Hindlimb muscle (tissue), 1 donor: ENCODE measurements at places on chromosomes 7 and 10. TPM values are rescaled to one million over a fixed set of nuclear protein-coding genes. Genes with fewer than 3 reads are reported as not detected.

The POU6F2 gene
- polyA plus RNA-seq, result 0.18 TPM

The THSD7A gene
- polyA plus RNA-seq, result 3.8 TPM

The MBL2 gene
- not detected for polyA plus RNA-seq

The C10orf53 gene
- not detected for polyA plus RNA-seq

The HABP2 gene
- 0.10 TPM for polyA plus RNA-seq

The C10orf143 gene
- polyA plus RNA-seq, result 3.1 TPM

The ANKRD2 gene
- 24.2 TPM for polyA plus RNA-seq

The SLC26A3 gene
- not detected for polyA plus RNA-seq

The ITGA8 gene
- polyA plus RNA-seq, result 6.6 TPM

The PNLIPRP1 gene
- not detected for polyA plus RNA-seq

The ZMIZ1 gene
- polyA plus RNA-seq, result 44.4 TPM

The PLPP4 gene
- polyA plus RNA-seq, result 0.23 TPM

The PIP gene
- polyA plus RNA-seq, result not detected

- no peak for DNase-seq
Measured at GRCh38 chr7:54729107-54729506, 29.9 kb downstream of the SEC61G start.

DNA sequence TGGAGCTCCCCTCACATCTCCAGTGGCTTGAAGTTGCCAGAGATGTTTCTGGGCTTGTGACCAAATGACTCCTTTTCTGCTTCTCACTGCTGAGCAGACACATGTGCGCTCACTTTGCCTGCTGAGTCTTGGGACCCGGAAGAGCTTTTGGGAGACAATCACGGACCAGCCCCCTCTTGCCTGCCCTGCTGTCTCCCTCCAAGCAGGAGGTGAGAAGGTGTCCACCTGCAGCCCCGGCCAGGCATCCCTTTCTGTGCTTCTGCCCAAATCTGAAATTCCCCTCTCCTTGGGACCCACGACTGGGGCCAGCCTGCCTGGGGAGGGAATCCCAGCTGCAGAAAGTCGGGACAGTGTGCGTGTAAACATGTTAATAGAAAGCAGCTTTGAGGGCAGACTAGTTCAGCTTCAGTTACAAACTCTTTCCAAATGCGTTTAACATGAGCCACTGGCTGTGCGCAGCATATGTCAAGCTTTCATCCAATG, 31.7 kb downstream of the HTRA1 start:
- DNase-seq, result peak; percentile 92

GRCh38 chr7:73443548-73444255, 10.1 kb downstream of the FZD9 start:
- no peak for DNase-seq

DNA sequence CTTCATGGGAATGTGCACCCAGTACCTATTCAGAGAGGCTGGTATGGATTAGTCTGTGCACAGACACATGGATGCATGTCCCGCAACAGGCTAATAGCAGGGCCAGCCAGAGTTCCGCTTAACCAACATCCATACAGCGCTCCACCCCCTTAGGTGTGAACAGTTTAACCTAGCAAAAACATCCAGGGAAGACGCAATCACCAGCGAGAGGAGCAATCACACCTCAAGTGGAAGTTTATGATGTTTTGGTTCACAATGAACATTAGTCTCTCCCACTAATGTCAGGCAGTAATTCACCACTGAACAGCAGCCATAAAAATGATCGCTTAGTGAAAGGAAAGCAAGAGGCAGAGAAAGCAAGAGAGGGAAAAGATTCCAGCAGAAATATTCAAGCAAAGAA, 91.1 kb downstream of the PLXNA4 start:
- DNase-seq, result no peak

- DNase-seq, result no peak
Measured at GRCh38 chr7:151579644-151580043, 59.9 kb upstream of the RHEB start.

DNA sequence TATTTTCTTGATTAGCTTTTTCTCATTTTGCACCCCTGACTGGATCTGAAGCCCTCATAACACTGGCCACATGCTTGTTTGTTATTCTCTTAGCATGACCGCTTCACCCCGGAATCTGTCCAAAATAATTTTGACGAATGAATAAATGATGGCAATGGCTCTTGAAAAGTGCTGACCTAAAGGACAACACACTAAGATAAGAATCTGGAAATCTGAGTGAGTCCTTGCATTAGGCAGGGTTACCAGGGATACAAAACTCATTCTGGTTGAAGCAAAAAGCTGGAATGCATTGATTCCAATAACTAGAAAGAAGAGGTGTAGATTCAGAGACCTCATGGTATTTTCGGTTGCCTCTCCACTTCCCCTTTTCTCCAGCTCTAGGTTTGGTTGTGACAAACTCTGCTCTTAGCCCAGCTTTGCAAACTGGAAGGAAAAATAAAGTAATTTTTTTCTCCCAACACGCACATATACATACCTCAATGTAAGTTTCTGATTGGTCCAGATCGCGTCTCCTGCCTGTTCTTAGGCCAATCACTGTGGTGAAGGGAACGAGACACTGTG, 157.4 kb downstream of the SKIDA1 start:
- no peak for DNase-seq

DNA sequence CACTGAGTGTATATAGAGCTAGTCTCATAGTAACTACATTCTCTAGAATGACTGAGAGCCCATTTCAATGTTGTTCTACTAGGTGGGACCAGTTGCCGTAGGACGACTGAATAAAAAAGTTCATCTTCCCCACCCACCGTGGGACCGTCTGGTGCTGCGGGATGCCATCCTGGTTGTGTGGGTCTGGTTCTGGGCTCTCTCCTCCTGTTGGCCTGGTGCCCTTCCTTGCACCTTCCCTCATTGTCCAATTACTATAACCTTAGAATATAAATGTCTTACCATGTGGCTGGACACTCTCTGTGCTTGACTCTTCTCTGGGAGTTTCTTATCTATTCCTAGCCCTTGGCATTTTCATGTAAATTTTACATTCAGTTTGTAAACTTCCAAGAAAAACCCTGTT, 344.4 kb downstream of the TCERG1L start:
- DNase-seq, result no peak

DNA sequence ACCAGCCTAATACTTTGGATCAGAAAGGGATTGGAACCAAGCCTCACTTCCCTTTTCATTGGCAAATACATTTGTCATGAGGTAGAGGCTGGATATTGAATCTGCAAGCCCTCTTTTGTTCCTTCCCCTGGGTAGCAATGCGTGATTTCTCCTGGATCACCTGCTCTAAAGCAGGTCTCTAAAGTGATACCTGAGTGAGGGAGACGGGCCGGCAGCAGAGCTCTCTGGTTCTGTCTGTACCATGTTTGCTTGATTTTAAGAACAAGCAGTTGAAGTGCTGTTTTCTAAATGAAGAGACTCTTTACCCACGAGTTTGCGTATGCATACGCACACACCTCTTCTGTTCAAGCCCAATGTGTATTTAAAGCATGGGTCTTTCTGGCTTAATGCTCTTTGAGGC, 41.1 kb downstream of the GARS1 start:
- DNase-seq, result no peak

DNA sequence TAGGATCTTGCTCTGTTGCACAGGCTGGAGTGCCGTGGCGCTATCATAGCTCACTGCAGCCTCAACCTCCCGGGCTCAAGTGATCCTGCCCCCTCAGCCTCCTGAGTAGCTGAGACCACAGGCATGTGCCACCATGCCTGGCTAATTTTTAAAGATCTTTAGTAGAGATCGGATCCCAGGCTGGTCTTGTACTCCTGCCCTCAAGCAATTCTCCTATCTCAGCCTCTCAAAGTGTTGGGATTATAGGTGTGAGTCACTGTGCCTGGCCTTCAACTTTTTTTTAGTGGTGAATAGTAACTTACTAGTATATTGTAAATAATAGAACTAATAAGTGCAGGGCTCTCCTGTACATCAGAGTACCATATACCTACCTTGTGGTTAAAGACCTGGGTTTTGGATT, 52.1 kb upstream of the LMTK2 start:
- no peak for DNase-seq

DNA sequence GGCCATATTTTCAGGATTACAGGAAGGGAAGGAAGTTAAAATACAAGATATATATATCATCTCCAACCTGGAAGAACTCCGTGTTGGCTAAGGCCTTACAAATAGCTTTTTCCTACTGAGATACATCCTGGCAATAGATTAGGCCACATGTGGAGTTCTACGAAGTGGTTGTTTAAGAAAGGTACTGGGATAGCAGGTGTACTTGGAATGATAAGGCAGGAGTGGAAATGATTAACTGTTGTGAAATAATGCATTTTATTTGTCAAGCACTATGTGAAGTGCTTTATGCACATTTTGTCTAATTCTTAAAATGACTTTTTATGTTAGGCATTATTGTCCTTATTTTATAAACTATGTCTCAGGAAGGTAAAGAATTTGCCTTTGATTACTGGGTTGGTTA, 18.9 kb upstream of the SMIM30 start:
- no peak for DNase-seq

DNA sequence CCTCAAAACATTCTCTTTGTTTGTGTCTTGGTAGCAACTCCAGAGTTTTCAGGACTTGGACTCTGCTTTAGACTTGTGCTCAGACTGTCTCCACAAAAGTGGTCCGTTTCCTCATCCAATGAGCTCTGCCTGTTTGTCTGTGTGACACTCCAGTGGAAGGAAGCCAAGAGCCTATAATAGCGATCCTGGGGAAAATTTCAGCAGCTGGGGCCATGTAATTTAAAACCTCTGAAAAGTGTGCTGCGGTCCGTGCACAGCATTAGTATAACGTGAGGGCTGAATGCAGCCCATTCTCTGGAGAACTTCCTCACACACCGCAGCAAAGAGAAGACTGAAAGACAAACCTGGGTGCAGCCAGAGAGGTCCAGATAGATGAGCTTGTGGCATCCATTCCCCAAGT, at the start of gene LRRC17:
TSS of gene LRRC17 (plus strand) at position 259 of the 400 bp plus-strand sequence. CDS start 20,914 bp downstream, outside the sequence.
- DNase-seq, result peak; percentile 88

- no peak for DNase-seq
Measured at GRCh38 chr7:106313966-106314365, 29.2 kb upstream of the NAMPT start.

DNA sequence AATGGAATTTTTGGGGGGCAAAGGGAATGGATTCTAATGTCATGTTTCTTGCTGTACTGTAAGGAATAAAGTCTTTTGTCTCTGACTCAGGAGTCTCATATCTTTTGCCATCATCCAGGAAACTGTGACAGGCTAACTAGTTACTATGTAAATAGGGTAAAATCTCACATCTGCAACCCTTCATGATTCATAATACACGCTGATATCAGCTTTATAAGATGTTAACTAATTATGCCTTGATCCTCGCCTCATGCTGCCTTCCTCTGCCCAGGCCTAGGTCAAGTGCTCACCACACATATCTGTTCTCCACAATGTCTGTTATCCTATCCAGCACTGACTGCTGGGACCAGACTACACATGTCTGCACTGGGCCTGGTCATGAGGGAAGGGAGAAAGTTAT, 81.3 kb upstream of the CXCL12 start:
- DNase-seq, result no peak

- DNase-seq, result no peak
Measured at GRCh38 chr10:69864321-69864720, 62.6 kb downstream of the COL13A1 start.

GRCh38 chr10:37856881-37857286, 526 bp downstream of the ZNF248 start:
- no peak for DNase-seq

GRCh38 chr10:32901815-32902214, 56.2 kb downstream of the ITGB1 start:
- no peak for DNase-seq

DNA sequence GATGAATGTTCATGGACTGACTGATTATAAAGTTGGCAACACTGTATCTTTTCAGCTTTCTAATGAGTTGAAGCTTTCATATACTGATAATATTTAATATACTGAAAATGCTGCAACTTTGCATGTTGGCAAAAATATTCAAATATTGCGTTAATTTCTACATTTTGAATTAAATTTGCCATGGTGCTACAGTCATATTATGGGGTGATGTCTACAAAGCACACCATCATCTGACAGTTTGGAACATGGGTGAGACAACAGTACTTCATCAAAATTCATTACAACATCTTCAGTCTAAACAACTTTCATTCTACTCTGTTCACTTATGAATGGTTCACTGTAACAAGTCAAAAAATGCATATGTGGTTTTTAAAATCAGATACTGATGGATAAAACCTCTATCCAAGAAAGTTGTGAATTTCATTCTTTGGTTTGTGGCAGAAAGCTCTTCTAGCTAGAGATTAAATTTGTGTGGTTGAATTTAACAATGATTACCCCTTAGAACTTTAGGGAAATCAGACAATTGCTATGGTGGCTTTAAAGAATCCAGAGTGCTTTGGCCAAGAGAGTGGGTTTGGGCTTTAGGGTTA, 136.4 kb downstream of the TMEM26 start:
- DNase-seq, result no peak

GRCh38 chr10:104100795-104101194, 15.1 kb upstream of the COL17A1 start:
- DNase-seq, result no peak

GRCh38 chr10:1173091-1173490, 116.9 kb downstream of the WDR37 start:
- no peak for DNase-seq

DNA sequence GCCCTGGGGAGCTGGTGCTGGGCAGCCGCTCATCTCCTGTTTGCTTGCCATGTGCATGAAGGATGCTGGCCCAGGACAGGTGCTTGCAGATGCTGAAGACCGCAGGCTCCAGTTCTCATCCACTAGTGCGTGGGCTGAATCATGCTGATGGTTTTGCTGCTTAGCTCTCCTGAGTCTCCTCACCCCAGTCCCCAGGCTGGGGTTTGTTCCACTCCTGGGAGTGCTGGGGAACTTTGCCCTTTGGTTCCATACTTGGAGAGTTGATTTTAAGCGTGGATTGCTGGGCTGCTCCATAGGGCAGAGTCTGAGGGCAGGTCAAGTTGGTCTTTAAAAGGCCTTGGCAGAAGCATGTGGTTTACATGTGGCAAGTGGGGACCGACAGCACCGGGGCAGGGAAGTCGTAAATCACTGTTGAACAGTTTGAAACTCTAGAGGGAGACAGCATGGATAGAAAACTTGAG, 9.1 kb downstream of the DYNC2I1 start:
- DNase-seq, result no peak

DNA sequence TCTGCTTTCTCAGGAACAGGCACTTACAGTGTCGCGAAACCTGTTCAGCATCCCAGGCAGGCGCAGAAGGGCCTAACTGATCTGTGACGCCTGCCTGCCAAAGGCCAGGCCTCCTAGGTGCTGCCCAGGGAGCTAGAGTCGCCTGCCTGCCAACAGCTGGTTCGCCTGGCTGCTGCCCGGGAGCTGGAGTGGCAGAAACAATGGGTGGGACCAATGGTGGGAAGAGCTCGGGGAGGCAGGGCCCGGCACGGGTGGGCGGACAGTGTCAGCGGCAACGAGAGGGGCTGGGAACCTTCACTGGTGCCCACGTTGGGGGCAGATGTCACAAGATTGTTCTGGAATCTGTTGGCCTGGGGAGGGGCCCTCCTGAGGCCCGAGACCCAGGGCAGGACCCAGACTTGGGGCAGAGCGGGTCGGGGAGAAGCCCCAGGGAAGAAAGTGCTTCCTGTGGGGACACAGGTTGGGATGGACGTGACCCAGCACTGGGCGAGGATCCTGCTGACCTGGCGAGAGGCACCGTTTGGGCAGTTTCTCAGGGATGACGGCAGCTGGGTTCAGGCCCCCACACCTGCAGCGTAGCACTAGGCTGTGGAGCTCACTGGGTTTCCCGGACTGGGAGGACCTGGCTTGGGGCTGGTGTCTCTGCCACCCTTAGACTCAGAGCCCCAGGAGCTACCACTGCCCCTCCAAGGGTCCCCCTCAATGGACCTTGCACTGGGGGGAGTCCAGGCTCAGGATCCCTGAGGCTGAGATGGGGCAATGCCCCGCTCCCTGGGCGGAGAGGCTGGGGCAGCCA, 181.8 kb downstream of the ELFN1 start:
- no peak for DNase-seq
